ENCODE measurements at places on chromosomes 11 and 22.

DNA sequence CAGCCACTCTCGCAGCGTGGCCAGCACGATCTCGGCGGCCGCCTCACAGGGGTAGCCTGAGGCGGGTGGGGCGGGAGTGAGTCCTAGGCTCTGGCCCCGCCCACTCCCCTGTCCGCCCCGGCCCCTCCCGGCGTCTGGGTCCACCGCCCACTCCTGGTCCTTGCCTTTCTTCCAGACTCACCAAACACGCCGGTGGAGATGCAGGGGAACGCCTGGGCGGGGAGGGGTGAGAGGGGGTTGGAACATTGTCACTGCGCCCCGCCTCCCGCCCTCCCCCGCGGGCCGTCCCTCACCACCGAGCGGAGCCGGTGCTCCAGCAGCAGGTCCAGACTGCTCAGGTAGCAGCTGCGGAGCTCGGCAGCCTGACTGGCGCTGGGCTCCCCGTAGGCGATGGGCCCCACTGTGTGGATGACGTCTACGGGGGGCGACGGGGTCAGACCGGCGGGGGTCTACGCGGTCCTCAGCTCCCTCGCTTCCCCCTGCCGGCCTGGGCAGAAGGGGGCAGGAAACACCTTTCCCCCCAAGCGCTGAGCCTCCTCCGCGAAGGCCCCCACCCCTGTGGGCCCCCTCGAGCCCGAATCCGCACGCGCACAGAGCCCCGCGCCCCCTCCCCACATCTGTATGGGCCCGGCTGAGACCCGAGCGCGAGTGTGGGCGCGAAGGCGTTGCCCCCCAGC is 13.2 kb downstream of the OTUB1 start:
- no peak for DNase-seq

- no peak for DNase-seq
These were observed 16.7 kb downstream of the TXN2 start for GRCh38 chr22:36464715-36465231.

- DNase-seq = no peak
These were observed 4.4 kb downstream of the TOLLIP start for GRCh38 chr11:1305063-1305495.

- no peak for DNase-seq
These were observed 13.8 kb upstream of the JAM3 start for GRCh38 chr11:134055029-134055428.

DNA sequence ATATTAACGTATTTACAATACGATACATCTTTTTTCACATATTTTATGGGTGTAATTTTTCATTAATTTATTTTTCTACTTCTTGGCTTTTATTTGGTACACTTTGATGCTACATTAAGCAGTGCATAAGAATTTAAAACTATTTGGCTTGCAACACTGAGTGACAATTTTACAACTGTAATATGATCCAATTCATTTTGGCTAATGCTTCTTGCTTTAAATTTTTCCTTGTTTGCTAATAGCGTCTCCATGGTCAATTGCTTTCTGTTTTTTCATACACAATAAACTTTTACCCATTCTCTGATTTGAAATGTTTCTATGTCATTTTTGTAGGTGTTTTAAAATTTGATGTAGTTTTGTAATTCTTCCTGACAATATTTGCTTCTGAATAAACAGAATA is 773.2 kb downstream of the FAM181B start:
- no peak for DNase-seq

DNA sequence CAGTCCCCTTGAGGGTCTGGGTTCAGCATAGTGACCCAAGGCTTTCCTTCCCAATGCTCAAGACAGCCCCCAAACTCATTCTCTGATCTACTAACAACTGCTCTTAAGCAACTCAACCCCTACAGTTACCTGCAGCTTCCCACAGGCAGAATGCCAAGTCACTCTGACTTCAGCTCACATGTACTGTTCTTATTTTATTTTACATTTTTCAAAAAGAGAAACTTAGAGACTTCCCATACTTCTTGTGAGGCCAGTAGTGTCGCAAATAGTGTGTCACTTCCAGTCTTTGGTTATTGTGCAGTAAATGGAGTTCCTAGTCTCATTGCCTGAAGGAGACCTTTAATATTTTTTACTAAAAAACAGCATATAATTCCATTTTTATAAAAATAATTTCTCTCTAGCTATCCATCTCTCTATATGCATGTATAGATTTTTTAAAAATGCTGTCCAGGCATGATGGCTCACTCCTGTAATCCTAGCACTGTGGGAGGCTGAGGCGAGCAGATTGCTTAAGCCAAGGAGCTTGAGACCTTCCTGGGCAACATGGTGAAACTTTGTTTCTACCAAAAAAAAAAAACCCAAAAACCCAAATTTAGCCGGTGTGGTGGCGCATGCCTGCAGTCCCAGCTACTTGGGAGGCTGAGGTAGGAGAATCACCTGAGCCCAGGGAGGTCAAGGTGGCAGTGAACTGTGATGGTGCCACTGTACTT is 41.8 kb downstream of the ENTHD1 start:
- no peak for DNase-seq

- peak; percentile 71 for DNase-seq
These were observed 181.4 kb downstream of the DBX1 start for GRCh38 chr11:19978668-19979518.

- no peak for DNase-seq
These were observed 798.0 kb downstream of the DLG2 start for GRCh38 chr11:84829162-84829561.

GRCh38 chr22:36922711-36923110 is 9.3 kb downstream of the CSF2RB start:
- no peak for DNase-seq

DNA sequence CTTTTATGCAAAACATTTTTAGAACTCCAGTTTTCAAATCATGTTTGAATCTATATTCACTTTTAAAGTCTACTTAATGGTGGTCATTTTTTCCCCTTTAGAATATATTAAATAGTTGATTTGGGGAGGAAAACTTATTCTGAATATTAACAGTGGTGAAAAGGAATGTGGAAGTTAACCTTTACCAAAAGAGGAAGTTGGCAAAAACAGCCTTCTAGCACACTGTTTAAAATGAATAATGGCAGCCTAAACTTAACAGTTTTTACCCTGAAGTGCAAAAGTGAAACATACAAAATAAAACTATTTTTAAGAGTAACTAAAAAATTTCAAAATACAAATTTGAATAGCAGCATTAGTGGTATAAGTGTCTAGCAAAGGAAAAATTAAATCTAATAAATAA is 86.4 kb downstream of the GRK3 start:
- no peak for DNase-seq

GRCh38 chr11:71294846-71295600 is 42.6 kb upstream of the SHANK2 start:
- DNase-seq = no peak

DNA sequence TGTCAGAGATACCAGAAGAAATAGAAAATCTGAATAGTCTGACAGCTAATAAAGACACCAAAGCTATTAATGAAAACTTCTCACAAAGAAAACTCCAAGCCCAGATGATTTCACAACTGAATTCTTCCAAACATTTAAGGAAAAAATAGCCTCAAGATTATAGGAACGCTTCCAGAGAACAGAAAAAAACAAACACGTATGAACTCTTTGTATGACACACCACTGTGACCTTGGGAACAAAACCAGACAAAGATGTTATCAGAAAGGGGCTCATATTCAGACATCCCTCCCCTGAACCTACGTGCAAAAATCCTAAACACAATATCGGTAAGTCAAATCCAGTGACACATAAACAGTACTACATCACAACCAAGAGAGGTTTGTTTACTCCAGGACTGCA is 23.5 kb downstream of the CERK start:
- no peak for DNase-seq

DNA sequence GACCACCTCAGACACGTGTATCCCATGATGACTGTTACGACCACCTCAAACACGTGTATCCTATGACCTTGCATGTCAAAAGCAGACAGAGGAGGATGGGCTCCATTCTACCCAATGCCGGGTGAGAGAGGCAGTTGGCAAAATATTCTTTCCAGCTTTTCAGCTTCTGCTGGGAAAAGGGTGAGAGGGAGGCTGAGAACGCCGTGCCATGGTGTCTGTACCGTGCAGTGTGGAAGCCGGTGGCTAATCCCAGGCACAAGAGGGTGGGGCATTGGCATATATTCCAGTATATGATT is 1478.4 kb downstream of the TBC1D22A start:
- no peak for DNase-seq

DNA sequence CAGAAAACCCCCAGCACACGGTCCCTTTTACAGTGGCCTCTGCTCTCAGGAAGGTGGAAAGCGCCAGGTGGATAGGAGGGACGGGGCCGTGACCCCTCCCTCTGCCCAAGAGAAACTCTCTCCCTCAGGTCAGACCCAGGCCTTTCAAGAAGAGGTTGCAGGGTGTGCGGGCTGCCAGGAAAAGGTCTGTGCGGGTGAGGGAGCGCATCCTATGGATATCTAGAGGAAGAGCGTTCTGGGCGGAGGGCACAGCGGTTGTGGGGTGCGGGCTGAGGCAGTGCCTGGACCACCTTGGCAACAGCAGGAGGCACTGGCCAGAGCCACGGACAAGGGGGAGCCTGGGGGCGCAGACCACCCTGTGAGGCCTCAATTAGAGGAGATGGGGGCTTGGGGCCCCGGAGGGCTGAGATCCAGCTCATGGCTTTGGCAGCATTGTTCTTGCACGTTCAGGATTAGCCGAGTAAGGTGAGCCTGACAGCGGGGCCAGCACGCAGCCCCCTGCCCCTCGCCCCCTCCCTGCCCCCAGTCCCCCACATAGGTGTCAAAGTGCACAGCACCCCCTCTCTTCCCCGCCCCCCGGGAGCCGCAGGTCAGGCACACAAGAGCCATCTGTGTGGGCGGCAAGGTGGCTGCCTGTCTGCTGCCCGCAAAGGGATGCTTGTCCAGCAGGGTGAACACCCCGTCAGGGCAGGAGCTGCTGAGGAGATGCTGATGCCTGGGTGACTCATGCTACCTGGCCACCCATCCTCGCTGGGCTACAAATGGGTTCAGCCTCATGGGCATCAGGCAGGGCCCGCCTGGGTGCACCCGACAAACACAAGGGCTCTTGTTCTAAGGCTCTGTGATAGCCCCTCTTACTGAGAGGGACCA is 92.8 kb upstream of the KCNQ1OT1 start:
- no peak for DNase-seq

DNA sequence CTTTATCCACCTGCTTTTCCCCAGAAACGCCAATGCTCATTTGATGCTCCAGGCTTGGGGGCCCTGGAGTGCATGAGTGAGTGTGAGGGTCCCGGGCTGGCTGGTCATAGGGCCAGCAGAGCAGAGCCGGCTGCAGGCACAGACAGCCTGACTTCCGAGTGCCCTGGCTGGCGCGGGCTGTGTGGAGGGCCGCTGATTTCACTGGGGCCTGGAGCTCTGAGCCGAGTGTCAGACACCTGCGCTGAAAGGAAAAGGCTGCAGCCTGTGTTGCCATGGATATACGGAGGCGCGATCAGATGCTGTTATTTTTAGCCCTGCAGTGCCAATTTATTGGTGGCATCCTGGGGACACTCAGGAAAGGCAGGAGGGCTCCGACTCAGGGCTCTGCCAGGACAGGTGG is 87.6 kb downstream of the ST3GAL4 start:
- DNase-seq = no peak

GRCh38 chr22:27213294-27213693 is 555.9 kb downstream of the MIAT start:
- DNase-seq = no peak

DNA sequence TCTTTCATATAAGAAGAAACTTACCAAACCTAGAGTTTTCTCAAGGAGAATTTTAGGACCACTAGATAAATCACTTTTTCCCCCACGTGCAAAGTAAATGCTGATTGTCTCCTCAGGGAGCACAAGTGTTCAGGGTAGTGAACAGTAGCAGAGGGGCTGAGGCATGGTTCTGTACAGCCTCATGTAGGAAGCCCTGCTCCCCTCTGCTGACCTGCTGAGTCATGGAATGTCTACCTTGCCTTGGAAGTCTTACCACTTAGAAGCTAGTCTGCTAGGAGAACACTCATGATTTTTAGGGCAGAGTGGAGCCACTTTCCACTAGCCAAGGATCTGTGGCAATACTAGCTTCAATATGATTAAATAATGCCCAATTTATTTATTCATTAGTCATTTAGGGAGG is 2120.6 kb upstream of the RAG2 start:
- no peak for DNase-seq

DNA sequence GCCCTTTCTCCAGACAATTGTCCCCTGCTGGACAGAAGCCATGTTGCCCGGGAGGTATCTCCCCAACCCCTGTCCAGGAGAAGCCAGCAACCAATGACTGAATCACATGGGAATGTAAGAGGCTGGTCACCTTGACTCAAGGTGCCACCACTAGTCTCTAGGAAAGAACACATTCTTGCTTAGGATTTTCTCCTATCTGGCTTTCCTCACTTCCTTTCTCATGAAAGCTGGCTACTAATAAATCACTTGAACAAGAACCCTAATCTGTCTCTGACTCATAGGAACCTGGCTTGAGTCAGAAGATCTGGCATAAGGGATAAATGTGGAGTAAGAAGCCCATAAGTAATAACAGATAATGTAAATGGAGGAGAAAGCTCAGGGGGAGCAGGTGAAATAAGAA is 101.4 kb upstream of the C11orf87 start:
- peak; percentile 50 for DNase-seq

DNA sequence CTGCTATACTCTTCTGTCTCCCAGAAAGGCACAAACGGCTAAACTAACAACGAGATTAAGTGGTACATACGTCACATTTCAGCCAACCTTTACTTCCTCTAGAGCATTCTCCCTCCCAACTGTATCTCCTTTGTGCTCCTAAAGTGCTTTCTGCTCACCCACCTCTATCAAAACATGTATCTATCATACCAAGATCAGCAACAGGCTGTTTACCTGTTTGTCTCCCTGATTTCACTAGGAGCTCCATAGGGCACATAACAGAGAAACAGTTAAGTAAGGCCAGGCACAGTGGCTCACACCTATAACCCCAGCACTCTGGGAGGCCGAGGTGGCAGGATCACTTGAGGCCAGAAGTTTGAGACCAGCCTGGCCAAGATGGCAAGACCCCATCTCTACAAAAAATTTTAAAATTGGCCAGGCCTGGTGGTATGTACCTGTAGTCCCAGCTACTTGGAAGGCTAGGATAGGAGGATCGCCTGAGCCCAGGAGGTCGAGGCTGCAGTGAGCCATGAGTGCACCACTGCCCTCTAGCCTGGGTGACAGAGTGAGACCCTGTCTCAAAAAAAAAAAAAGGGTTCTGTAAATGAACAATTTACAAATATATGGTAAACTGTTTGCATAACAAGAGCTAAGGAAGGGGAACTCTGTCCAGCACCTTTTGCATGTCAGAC is 2.8 kb downstream of the NDUFC2 start:
- DNase-seq = no peak

DNA sequence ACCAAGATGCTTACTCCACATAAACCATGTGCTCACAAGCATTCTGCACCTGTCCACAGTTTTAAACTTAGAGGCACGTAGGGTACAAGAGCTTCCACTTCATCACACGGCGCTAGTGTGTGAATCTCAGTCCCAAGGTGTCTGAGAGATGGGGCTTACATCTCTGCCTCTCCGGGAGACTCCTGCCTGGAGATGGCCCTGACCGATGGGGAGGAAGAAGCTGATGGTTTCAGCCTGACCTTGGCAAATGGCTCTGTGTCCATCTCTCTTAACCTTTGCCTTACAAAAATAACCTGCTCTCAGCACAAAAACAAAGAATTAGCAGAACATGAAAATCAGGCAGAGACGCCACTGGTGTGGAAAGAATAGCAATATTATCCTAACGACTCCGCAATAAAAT is 559.3 kb upstream of the B3GAT1 start:
- no peak for DNase-seq
